ENCODE measurements at places on chromosomes 5 and 9.
A peak's percentile ranks its signal among the peaks of the same experiment; 100 is the strongest.

GRCh38 chr5:63022403-63022802 lies 443.8 kb downstream of the LRRC70 start:
- no peak for DNase-seq

GRCh38 chr5:96936431-96937320 lies 796 bp downstream of the LNPEP start:
- no peak for DNase-seq

GRCh38 chr5:36177715-36178523 lies 26.0 kb downstream of the SKP2 start:
- DNase-seq: peak; percentile 24

DNA sequence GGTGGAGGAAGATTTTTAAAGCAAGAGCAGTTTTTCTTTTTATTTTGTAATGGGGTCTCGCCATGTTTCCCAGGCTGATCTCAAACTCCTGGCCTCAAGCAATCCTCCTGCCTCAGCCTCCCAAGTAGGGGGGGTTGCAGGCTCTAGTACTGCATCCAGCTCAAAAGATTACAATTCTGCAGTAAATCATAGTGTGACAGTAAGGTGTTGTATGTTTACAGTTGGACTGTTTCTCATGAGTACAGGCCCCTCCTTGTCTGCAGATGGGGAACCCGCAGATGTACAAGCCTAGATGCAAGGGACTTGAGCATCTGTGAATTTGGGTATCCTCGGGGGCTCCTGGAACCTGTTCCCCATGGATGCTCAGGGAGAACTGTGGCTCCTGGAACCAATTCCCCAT lies 3.3 kb downstream of the CCT5 start:
- DNase-seq: no peak

DNA sequence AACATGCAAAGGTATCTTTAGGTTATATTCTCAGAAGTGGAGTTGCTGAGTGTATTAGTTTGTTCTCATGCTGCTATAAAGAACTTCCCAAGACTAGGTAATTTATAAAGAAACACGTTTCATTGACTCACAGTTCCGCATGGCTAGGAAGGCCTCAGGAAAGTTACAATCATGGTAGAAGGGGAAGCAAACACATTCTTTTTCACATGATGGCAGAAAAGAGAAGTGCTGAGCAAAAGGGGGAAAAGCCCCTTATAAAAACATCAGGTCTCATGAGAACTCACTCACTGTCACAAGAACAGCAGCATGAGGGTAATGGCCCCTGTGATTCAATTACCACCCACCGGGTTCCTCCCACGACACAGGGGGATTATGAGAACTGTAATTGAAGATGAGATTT lies 163.6 kb upstream of the PRLR start:
- DNase-seq: no peak

DNA sequence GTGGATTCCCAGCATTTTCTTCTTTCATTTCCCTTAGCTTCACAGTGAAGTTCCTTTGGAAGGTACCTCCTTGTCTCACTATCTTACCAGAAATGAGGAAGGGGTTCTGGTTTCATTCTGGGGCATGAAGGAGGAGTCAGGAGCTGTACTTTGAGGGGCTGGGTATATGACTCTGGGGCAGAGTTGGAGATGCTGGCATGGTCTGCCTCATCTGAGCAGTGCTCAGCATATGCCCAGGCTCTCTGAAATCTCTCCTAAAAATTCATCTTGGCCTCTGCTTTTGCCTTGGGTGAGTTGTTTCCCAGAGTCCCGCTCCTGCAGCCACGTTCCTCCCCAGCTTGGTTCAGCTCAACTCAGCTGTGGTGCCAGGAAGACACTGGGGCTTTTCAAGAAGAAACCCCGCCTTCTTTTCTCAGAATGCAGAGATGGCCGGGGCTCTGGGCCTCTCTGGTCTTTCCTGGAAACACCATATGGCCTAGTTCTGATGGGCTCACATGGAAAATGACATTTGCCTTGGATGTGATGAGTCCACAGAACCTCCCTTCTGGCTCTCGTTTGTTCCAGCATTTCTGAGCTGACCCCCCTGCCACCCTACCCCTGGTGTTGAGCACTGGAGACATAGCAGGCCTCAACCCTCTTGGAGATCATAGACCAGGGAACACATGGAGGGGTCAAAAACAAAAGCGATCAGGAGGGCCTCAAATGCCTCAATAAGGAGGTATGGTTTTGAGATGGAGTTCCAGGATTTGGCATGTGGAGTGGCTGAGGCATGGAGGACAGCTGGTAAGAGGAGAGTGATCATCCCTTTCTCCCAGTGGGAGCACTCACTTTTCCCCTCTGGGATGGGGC lies 12.0 kb upstream of the TGFBR1 start:
- no peak for DNase-seq

DNA sequence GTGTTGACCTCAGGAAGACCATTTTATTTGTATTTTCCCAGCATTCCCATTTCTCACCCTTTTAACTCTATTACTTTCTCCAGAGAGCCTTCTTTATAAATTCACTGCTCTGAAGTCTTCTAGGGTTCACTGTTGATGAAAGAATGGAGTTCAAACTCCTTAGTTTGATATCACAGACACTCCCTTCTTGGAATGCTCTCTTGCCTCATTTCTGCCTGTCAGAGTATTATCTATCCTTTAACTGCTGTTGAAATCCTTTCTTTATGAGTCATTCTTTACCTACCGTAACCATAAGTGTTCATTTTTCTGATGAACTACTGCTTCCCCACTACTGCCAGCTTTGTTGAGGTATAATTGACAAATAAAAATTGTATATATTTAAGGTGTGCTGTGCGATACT lies 4.3 kb downstream of the RIC1 start:
- no peak for DNase-seq

GRCh38 chr9:121742923-121743322 lies 91.5 kb downstream of the DAB2IP start:
- no peak for DNase-seq

DNA sequence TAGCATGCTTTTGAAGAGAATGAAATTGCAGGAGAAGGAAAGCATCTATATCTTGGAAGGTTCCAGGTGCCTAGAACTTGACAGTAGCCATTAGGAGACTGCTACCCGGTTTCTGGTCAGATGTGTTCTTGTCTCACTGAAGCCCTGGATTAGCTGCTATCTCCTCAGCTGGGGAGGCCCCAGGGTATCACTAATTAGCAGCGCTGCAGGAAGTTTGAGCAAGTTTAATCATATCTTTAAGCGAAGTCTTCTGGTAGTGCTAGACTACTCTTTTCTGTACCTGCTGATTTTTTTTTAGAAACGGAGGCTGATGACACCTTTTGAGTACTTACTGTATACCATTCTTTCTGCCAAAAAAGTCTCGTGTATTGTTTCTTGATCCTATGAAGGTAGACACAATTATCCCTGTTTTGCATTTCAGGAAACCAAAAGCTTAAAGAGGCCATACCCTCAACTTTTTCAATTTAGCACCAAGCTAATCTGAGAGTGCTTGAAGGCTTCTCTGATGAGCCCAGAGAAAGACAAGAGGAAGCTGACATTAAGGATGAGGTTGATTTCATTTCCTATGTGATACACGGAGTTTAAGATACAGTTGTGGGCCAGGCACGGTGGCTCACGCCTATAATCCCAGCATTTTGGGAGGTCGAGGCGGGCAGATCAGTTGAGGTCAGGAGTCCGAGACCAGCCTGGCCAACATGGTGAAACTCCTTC lies 201.3 kb downstream of the ARHGAP26 start:
- no peak for DNase-seq

GRCh38 chr9:98172604-98173003 lies 19.8 kb downstream of the CORO2A start:
- DNase-seq: no peak

- DNase-seq: peak; percentile 56
Measured at GRCh38 chr9:122816163-122816867, 12.1 kb downstream of the PDCL start.

DNA sequence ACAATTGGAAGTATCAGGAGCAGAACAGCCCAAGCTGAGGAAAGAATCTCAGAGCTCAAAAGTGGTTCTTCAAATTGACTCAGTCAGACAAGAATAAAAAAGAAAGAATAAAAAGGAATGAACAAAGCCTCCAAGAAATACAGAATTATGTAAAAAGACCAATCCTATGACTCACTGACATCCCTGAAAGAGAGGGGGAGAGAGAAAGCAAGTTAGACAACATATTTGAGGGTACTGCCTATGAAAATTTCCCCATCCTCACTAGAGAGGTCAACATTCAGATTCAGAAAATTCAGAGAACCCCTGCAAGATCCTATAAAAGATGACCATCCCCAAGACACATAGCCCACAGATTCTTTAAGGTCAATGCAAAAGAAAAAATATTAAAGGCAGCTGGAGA lies 173.2 kb downstream of the ALDH1A1 start:
- no peak for DNase-seq

GRCh38 chr9:133184971-133185370 lies 21.3 kb upstream of the GBGT1 start:
- no peak for DNase-seq

GRCh38 chr5:137192293-137192743 lies 306.8 kb downstream of the SPOCK1 start:
- DNase-seq: no peak

- no peak for DNase-seq
Measured at GRCh38 chr9:133813749-133814585, 75.8 kb upstream of the SARDH start.

DNA sequence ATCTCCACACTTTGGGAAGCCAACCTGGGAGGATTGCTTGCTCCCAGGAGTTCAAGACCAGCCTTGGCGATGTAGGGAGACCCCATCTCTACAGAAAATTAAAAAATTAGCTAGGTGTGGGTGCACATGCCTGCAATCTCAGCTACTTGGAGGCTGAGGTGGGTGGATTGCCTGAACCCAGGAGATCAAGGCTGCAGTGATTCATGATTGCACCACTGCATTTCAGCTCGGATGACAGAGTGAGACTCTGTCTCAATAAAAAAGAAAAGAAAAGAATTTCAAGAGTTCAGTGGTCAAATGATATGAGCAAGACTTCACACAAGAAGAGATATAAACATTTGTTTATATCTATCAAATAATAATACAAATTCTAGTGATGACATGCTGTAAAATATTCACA lies 23.0 kb upstream of the MTAP start:
- DNase-seq: no peak

All from brain pericyte (primary cell).